ENCODE measurements at places on chromosomes 3 and 15.

DNA sequence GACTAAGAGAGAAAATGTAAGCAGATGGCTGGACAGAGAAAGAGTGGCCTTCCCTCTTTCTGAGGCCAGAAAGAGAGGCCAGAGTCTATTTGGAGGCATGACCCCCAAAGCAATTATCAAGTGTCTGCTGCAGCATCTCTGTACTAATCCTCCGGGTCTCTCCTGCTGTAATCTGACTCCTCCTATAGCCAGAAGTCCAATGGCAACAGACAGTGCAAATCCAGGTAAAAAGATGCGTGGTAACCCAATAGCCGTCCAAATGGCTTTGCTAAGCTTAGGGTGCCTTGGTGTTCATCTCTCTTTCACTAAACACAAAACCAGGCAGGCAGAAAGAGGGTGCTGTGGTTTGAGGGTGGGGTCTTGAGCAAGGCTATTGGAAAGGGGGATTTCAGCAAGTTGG is 91.6 kb downstream of the ADCY5 start:
- DNase-seq, result no peak

DNA sequence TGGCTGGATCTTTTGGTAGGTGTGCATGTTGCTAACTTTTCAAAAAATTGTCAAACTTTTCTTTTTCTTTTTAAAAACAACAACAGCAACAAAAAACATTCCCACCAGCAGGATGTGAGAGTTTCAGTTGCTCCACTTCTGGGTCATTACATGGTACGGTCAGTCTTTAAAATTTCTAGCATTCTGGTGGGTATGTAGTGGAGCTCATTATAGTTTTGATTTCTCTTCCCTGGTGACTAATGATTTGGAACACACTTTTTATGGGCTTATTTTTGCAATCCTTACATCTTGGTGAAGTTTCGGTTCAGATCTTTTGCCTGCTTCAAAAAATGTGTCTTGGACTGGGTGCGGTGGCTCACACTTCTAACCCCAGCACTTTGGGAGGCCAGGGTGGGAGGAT is 19.3 kb downstream of the ATP1B3 start:
- DNase-seq, result no peak

GRCh38 chr15:62739507-62739906 is 303.0 kb upstream of the TPM1 start:
- DNase-seq, result no peak

GRCh38 chr3:21067031-21067813 is 683.8 kb downstream of the ZNF385D start:
- DNase-seq, result no peak

DNA sequence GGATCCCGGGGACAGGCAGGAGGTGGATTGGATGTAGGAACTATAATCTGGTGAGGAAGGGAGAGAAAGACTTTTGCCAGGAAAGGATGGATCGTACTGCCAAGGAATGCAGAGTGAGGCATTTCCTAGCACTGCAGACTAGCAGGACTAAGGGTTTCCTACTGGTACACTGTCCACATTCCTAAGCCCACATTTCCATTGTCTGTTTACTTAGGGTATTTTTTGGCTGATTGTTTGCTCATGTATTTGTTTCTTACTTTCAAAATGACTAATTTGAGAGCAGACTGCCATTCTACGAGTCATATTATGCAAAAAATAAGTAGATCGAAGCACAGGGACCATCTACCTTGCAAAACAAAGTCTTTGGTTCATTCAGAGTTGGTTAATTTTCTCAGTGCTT is 1029.5 kb upstream of the NR2F2 start:
- DNase-seq, result no peak

DNA sequence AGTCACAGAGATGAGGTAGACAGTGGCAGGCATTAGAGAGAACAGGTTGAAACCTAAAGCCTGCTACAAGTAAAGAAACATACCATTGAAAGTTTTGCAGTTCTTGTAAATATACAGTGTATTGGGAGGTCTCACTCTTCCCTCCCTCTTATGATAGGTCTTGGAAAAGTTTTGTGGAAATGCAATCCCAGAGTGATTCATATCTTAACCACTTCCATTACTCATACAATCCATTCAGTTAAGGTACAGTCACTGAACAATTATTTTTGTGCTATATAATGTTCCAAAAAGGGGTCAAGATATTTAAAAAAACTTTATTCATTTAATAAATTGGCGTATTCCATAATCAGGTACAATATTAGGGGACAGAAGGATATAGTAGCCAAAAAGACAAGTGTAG is 737.7 kb upstream of the ALCAM start:
- DNase-seq, result no peak

- DNase-seq, result no peak
These were observed 6.1 kb downstream of the BCL6 start for GRCh38 chr3:187739094-187739560.

DNA sequence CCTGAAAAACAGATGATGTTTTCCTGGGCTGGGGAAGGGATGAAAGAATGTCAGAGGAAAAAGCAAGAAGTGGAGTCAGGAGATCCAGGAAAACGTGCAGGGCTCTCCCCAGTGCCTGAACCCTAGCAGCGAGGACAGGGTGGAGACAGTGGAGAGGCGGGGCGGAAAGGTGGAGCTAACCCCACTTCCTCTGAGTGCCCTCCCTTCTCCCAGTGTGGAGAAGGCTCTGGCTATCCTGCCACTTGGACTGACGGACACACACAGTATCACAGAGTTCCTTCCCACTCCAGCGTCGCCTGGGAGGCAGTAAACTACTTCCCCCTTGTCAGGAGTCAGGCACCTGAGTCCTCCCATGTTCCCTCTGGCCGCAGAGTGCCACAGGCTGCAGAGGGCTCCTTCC is 125.3 kb upstream of the CHRNA7 start:
- DNase-seq, result no peak

DNA sequence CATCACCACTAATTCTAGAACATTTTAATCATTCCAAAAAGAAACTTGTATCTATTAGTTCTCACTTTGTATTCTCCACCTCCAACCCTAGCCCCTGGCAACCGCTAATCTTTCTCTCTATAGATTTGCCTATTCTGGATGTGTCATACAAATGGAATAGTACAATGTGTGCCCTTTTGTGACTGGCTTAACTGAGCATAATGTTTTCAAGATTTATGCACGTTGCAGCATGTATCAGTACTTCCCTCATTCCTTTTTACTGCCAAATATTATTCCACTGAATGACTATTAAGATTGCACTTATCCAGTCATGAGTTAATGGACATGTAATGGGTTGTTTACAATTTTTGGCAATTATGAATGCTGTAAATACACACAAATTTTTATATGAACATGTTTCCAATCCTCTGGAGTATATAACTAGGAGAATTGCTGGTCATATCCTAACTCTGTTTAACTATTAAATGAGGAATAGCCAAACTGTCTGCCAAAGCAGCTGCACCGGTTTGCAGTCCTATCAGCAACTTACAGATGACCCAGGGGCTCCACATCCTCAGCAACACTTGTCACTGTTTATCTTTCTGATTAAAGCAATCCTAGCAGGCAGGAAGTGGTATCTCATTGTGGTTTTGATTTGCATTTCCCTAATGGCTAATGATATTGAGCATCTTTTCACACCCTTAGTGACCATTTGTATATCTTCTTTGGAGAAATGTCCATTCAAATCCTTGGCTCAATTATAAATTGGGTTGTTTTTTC is 42.9 kb downstream of the DCUN1D1 start:
- no peak for DNase-seq

DNA sequence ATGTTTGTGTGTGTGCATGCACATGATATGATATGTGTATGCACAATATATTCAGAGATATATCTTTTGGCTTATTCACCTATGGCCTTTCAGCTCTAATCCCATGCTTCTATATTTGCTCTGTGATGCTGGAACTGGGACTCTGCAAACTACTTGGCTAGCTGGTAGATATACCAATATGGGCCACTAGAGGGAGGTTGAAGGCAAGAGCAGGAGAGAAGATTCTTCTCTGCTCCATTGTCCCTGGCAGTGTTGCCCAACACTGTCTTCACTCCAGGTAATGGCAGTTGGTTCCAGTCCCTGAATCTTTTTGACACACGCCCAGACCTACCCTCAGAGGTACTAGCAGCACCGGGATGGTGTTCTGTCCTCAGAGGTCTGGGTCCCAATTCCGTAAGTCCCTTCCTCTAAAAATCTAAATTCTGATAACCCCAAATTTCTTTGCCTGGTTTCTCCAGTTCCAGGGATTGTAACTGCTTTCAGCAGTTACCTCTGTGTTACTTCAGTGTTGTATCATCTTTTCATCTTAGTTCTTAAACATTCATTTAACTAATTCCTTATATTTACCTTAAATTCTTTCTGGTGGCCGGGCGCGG is 44.7 kb downstream of the GTPBP8 start:
- DNase-seq, result no peak

GRCh38 chr3:118945834-118946233 is 88.8 kb downstream of the IGSF11 start:
- DNase-seq, result no peak

DNA sequence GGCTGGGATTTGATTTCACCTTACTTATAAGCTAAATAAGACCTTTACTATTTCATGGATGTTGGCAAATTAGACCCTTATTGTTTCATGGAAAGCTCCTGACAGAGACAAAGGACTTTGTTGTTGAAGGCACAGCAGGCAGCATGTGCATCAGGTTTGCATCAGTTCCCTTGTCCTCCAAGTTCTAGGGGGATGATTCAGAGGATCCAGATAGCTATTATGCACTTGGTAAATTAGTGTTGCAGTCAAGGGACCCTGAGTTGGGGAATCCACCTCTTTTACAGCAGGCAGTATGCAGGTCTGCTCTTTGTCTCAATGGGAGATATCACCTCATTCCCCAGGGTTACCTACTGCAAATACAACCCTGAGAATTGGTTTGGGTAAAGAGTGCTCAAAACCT is 131.4 kb upstream of the IGSF10 start:
- DNase-seq, result no peak

GRCh38 chr3:107416138-107416537 is 38.9 kb downstream of the CCDC54 start:
- no peak for DNase-seq

GRCh38 chr3:79844176-79844575 is 76.4 kb upstream of the ROBO1 start:
- no peak for DNase-seq

DNA sequence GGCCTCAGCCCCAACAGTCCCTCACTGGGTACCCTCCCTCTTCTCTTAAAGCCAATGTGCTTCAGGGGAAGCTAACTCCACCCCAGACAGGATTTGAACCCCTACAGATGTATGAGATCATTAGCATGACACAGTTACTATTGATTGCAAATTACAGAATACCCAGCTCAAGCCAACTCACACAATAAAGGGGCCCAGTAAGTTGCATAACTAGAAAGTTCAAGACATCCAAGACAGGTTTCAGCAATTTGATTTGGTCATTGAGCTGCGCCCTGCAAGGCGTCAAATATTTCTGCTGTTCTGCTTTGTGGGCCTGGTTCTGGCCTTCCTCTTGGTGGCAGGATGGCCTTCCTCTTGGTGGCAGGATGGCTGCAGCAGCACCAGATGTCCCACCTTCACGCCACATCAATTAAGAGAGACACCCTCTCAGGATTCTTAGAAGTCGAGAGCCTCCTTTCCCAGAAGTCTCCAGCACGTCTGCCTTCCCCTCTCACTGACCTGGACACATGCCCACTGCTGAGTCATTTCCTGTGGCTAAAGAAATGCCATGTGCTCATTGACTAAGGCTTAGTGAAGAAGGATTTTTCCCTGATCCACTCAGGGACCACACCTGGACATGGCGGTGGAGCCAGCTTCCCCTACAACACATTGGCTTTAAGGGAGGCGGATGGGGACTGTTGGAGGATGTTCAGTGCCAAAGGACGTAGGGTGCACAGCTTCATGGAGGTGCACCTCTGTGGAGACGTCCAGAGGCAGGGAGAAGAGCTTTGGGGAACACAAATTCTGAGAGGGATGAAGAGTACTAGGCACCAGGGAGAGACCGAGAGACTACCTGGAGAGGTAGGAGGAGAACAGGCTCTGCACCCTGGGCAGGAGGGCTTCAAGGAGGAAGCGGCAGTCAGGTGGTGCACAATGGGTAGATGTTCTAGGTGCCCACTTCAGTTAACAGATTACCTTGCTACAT is 49.1 kb downstream of the DNASE1L3 start:
- DNase-seq, result no peak

GRCh38 chr15:31482122-31482922 is 155.7 kb downstream of the KLF13 start:
- DNase-seq, result peak; percentile 39

DNA sequence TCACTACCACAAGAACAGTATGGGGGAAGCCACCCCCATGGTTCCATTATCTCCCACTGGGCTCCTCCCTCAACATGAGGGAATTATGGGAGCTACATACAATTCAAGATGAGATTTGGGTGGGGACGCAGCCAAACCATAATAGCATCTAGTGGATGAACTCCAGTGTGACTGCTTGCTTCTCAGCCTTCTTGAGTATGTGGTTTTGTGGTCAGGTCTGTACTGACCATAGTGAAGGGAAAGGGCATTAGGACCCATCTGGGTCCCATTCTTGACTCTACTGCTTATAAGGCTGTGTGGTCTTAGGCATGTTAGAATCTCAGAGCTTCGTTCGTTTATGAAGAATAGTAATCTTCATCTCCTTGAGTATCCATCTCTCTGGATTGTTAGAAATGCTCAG is 81.4 kb downstream of the CGNL1 start:
- DNase-seq, result no peak

DNA sequence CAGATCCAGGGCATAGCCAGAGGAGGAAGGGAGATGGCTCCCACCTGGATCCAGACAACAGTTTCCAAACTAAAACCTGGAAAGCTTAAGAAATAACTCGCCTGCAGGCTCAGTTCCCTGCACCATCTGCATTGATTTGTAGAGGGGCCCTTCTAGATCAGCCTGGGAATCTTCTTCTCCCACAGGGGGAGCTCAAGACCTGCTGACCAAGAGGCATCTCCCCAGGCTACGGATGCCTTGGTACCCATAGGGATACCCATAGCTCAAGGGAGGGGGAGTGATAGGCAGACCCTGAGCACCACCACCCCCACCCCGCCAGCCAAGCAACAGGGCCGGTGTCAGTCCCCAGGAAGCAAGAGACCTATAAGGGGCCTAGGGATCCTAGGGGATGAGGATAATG is 28.0 kb upstream of the DCLK3 start:
- DNase-seq, result no peak

- no peak for DNase-seq
These were observed 30.0 kb downstream of the C3orf18 start for GRCh38 chr3:50537421-50538129.

- DNase-seq, result no peak
These were observed 70.1 kb downstream of the TRAK1 start for GRCh38 chr3:42161050-42161935.

DNA sequence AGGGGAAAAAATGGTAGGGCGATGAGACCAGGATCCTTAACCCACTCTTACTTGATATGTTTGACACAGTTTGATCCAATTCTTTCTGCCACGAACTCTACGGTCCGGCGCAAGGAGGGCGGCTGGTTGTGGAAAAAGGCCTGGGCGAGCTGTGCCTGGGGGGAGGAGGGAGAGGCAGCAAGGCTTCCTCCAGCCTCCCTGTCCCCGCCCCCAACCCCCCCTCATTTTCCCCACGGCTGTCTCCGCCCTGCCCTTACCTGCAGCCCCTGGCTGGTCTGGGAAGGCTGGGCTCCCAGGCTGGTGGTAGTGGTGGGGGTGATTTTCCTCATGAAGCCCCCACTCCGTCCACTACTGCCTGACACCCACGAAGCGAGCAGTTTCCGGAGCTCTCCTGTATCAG is 8.0 kb downstream of the CDAN1 start:
- DNase-seq, result no peak

All from Peyer's patch (tissue), 4 donors.